ENCODE measurements at places on chromosomes 2 and 18. TPM values are rescaled to one million over a fixed set of nuclear protein-coding genes. Genes with fewer than 3 reads are reported as not detected.

PRKAG3 gene
- total RNA-seq: not detected

DIS3L2 gene
- 13.7 TPM for total RNA-seq

PLGLB2 gene
- 0.24 TPM for total RNA-seq

MOGAT1 gene
- total RNA-seq: not detected

RGPD8 gene
- total RNA-seq: 5.5 TPM

GATA6 gene
- 5.1 TPM for total RNA-seq
